Coronary artery (tissue), 2 donors: ENCODE measurements at places on chromosomes 13 and 19.

DNA sequence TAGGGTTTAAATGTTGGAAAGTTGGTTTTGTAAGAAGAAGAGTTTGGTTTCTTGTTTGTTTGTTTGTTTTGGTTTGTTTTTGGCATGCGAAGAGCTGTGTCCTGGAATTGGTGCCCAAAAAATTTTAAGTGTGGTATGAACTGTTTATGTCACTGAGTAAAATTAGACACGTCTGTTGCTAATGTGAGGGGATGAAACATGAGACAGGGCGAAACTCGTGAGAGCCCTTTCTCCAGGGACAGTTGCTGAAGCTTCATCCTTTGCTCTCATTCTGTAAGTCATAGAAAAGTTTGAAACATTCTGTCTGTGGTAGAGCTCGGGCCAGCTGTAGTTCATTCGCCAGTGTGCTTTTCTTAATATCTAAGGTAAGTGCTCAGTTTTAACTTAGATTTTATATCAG lies at the start of gene SGCG:
Gene SGCG (plus strand): TSS at position 269 of the 400 bp plus-strand sequence. CDS start 22,716 bp downstream, outside the sequence.
- DNase-seq: no peak

DNA sequence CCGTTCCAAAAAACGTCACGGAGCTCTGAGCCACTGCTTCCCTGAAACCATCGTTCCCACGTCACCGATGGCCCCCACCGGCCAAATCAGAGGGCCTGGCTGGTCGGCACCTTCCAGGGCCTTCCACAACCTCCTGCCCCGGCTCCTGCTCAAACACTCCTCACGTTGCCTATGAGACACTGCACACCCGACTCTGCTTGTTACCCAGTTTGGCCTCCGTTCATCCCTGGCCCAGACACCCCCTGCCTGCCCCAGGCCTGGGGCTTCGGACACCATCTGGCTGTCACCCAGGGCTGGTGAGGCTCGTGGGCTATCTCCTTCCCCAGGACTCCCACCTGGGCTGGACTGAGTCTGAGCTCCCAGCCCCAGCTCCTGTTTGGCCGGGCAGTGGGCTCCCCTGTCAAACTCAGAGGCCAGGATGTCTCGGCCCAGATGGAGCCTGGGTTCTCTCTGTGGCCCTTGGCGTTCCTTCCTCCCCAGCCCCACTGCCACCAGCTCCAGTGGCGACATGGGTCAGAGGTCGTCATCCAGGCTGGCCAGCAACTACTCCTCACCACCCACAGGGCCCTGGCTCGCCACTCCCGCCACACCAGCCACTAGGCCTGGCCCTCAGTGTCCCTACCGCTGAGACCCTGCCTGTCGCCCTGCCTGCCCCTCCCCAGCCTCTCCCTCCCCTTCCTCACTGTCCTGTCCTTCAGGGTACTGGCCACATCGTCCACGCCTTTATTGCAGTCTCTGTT lies 17.7 kb downstream of the CERS1 start:
- no peak for DNase-seq

DNA sequence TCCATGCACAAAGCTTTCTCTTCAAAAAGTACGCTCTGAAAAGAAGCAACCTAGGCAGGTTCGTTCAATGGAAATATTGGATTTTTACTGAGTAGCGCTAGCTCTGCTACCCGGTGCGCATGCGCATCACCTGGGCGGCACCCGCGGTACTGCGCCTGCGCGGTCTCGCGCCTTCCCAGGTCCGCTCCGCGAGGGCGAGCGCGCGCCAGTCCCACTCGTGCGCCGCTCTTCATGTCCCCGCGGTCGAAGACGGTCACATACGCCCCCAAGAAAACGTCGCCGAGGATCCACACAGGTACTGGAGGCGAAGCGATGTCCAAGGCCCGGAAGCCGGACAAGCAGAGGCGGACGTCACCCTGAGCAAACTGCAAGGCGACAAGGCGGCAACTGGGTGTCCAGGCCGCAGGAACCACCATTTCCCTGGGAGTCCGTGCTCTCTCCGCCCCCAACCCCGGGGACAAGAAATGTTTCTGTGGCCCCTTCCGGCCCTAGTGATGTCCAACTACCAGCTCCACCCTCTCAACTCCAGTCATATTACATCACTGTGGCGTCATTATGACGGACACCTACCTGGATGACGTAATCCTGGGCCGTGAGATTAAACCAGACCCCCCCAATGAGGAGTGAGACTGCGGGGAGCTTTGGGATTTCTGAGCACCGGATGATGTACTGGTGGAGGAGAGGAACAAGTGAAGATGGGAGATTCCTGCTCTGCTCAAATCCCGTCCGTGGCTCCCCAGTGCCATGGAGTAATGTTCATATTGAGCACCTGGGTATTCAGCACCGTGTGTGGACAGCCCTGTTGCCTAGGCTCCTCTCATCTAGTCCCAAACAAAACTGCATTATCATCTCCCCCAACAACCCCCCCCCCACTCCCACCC lies 4.8 kb upstream of the KCNC3 start:
- no peak for DNase-seq

- no peak for DNase-seq
Observed at GRCh38 chr19:33683881-33684537, 62.3 kb downstream of the CHST8 start.

DNA sequence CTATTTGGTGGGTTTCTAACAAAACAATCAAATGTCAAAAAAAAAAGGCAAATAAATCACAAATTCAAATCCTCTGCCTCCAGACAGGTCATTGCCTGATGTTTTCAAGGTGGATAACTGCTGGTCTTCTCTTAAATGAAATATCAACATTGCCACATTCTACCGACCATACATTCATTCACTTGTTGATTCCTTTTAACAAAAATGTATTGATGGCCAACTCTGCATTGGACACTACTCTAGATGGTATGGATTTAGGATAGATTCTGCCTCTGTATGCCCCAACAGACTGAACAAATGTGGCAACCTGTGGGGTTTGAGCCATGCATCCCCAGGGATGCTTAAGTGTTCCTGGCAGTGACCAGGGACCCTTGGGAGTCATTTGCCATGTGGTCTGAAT lies 87.6 kb upstream of the STK24 start:
- DNase-seq: no peak

DNA sequence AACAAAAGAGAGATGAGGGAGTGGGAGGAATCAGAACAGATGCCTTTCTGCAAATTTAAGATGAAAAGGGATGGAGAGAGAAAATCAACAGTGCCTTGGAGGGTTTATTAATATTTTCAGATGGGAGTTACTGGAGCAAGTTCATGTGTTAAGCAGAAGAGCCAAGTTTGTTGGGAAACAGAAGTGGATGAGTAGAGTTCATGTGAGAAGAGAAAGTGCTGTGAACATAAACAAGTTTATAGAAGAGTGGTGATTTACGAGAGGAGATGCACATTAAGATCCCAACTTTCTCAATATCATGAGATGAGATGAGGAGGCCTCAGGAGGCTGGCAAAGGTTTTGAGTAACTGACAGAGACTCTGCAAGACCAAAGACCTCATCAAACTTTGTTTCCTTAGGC lies 274.1 kb upstream of the HTR2A start:
- no peak for DNase-seq

DNA sequence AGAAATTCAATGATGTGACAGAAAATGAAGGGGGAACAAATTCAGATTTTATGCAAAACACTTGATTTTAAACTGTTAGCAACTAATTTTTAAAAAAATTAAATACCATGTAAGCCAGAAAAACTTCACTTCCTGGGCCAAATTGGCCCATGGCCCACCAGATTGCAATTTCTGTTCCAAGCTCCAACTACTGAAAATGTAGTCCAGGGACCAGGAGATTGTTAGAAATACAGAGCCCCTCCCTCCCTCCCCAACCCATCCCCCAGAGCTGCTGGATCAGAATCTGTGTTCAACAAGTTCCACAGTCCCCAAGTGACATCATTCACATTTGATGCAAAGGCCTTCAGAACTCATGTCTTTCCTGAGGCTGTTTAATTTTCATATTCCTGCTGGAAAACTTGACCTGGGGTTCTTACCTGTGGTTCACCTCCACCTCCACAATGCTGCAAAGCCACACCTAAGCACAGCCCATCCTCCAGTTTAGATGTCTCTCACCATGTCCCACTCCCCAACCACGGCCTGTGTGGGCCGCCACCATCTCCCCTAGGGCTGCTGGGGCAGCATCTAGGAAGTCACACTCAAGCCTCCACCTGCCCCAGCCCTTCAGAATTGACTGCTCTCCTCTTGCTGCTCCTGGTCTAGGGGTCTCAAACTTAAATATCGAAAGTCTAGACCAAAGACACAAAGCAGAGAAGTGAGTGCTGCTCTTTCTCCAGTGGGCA lies 482.0 kb downstream of the UQCRFS1 start:
- DNase-seq: no peak

DNA sequence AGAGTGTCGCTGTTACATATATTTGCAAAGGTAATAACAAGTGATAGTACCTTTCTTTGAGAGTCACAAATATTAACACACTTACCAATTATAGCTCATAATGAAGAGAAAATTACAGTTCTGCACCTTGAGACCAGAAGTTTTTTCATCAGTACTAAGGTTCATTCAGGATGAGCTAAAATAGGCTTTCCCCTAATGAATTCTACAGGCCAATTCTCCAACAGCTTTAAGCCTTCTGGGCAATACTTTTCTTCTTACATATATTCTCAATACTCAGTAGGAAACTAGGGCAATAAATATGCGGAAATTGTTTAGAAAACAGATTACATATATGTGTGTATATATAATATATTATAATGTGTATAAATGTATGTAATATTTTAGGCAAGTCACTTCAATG lies 2672.8 kb upstream of the PCDH20 start:
- no peak for DNase-seq

- no peak for DNase-seq
Observed at GRCh38 chr19:55255618-55256423, 3.0 kb downstream of the PPP6R1 start.

GRCh38 chr13:106261450-106261849 lies 274.0 kb downstream of the EFNB2 start:
- no peak for DNase-seq

- DNase-seq: no peak
Observed at GRCh38 chr13:30818323-30818960, 83.1 kb downstream of the ALOX5AP start.

- DNase-seq: no peak
Observed at GRCh38 chr13:64782466-64782865, 2447.7 kb downstream of the PCDH9 start.

DNA sequence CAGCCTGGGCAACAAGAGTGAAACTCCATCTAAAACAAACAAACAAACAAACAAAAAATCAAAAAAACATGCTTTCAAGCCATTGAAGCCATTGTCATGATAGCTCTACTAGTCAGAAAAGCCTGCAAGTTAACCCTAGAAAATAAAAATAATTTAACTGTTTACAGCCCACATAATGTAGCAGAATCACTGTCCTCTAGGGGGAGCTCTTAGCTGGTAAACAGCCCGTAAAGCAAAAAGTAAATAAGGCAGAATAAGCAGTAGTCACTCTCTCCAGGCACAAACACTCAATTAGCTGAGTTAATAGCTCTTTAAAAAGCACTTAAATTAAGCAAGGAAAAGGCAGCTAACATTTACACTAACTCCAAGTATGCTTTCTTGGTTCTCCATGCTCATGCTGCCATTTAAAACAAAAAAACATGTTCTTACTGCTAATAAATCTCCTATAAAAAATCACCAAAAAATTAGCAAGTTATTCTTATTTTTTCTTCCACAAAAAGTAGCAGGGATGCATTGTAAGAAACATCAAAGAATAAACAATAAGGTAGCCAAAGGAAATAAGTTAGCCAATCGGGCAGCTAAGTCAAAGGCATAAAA lies 11.3 kb downstream of the LILRB4 start:
- no peak for DNase-seq

DNA sequence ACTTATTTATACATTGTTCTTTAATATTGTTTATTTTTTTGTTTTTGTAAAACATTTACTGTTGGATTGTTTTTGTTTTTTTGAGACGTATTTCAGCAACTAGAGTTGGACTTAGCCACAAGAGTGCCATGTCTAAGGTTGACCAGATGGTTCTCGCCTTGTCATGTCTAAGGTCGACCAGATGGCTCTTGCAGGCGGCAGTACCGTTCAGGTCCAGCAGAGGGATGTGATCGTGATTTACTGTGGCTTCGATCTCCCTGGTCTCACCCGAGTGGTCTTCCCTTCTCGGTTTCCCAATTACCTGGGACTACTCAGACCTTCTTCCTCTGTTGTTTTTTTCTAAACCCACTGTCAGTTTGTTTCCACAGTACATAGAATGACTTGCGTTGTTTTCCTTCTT lies 1438.6 kb downstream of the UQCRFS1 start:
- DNase-seq: no peak

DNA sequence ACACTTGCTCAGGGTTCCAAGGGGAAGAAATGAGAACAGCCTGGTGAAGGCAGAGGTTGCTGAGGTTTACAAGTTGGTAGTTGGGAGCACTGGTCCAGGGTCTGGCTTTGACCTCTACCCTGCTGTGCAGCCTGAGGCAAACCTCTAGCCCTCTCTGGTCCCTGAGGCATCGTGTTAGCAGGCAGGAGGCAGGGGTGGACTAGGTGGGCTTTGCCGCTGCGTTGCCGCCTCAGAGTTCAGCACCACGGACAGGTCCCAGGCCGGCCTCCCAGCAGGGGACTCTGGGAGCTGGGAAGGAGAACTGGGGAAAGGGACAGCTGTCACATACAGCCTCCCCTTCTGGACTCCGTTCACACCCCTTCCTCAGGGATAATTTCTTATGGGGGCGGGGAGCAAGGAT lies 3.1 kb downstream of the NCAN start:
- DNase-seq: no peak

GRCh38 chr13:41200126-41200525 lies 5.8 kb upstream of the KBTBD7 start:
- DNase-seq: no peak

DNA sequence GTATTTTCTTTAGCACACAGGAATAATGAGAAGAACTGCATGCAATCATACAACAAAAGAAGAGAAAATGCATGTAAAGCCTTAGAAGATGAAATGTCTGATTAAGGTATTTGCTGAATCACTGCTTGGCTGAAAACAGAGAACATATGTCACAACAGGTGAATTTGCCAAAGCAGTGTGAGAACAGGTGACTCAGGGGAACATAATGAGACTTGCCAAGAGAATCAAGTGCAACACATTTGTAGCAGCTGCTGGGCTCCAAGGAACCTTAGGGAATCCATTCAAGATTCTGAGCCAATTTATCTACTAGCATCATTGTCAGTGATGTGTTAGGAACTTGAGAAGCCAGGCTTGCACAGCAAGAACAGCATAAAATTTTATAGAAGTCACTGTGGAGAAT lies 273.1 kb downstream of the PCDH20 start:
- no peak for DNase-seq

DNA sequence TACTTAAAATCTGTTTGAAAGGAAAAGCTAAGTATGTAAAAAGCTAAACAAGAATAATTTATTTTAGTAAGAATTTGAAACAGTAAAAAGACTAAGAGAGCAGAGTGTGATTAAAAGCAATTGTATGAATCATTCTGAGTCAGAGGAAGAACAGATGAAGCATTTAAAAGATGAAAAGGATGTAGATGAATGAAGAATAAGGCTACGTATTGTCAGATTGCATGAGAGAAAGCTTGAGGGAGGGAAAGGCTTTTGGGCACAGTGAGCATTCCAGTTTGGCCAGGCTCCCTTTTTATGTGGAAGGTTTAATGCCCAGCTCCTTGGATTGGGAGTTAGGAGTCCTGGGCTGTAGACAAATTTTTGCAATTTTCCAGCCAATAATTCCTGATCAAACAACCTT lies 117.7 kb downstream of the FREM2 start:
- no peak for DNase-seq
